ENCODE measurements at places on chromosomes 6 and 20.

- no peak for DNase-seq
These were observed 15.8 kb downstream of the RNF8 start for GRCh38 chr6:37369321-37370201.

DNA sequence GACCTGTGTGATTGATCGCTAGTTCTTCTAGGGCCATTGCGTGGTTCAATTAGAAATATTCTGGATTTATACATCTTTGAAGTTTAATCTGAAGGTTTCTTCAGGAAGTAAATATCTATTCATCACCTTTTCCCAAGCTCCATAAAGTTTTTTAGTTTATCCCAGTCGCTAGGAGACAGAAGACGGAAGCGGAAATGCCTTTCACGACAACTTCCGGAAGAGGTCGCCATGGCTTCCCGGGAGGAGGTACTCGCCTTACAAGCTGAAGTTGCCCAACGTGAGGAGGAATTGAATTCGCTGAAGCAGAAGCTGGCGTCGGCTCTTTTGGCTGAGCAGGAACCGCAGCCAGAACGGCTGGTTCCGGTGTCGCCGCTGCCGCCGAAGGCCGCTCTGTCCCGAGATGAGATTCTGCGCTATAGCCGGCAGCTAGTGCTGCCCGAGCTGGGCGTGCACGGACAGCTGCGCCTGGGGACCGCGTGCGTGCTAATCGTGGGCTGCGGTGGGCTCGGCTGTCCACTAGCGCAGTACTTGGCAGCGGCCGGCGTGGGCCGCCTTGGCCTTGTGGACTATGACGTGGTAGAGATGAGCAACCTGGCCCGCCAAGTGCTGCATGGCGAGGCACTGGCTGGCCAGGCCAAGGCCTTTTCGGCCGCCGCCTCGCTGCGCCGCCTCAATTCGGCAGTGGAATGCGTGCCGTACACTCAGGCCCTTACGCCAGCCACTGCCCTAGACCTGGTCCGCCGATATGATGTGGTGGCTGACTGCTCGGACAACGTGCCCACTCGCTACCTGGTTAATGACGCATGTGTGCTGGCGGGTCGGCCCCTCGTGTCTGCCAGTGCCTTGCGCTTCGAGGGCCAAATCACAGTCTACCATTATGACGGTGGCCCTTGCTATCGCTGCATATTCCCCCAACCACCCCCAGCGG, at the start of gene MOCS3:
Gene MOCS3, plus strand, starts transcription at position 204 of the 928 bp plus-strand sequence. Its CDS starts 25 bp downstream, at position 229.
- peak; percentile 48 for DNase-seq

GRCh38 chr6:129801909-129802308, 59.2 kb downstream of the TMEM244 start:
- no peak for DNase-seq

GRCh38 chr20:57584768-57585461, 24.0 kb downstream of the PCK1 start:
- no peak for DNase-seq

DNA sequence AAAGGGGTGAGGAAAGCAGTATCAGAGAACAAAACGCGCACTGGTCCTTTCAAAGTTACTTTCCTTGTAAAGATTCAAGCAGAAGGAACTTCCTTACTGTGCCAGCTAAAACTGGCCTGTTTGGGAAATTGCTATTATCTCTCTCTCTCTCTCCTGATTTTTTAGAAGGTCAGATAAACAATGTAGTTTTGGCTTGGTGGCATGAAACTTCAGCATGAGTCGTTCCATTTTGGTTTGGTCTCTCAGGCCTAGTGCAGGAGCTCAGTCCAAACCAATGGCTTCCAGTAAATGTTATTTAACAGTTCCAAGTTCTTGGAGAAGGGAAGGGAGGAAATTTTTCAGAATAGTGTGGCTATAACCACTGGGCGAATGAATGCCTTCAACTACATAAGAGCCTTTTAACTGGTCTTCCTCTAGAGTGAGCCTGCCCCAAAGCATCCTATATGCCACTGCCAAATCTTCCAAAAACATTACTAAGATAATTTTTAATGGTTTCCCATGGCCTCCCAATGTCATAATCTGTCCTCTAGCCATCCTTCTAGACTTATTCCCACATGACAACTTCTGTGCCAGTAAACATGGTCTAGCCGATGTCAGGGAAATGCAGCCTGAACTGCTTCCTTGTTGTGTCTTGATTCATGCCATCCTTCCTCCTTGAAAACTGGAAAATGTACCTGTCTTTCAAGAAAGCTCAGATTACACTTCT, 9.1 kb upstream of the SNX9 start:
- peak; percentile 80 for DNase-seq

- no peak for DNase-seq
These were observed 489 bp downstream of the TBX18 start for GRCh38 chr6:84763886-84764331.

GRCh38 chr6:157203312-157203744, 120.0 kb downstream of the TMEM242 start:
- no peak for DNase-seq

GRCh38 chr6:49299279-49299678, 163.8 kb downstream of the MMUT start:
- DNase-seq = no peak

DNA sequence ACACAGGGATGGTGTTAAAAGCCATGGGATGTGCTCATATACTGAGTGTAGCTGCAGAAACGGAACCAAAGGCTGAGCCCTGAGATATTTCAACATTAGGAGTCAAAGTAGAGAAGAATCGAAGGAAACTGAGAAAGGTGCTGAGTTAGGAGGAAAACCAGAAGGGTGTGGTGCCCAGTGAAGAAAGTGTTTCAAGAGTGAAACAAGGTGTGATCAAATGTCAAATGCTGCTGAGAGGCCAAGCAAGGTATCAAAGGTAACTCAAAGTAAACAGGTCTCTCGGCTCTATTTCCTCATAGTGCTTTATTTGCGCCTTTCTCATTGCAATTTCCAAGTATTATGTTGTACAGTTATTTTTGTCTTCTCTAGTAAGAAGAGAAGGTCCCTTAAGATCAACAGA, 94.1 kb downstream of the PRDM1 start:
- DNase-seq = no peak

GRCh38 chr20:20859510-20859909, 147.1 kb upstream of the RALGAPA2 start:
- DNase-seq = no peak

- DNase-seq = no peak
These were observed 14.5 kb downstream of the SOBP start for GRCh38 chr6:107504270-107505026.
